ENCODE measurements at places on chromosomes 5 and 9.

GRCh38 chr5:116372931-116373597 lies 201.6 kb downstream of the SEMA6A start:
- DNase-seq = no peak

DNA sequence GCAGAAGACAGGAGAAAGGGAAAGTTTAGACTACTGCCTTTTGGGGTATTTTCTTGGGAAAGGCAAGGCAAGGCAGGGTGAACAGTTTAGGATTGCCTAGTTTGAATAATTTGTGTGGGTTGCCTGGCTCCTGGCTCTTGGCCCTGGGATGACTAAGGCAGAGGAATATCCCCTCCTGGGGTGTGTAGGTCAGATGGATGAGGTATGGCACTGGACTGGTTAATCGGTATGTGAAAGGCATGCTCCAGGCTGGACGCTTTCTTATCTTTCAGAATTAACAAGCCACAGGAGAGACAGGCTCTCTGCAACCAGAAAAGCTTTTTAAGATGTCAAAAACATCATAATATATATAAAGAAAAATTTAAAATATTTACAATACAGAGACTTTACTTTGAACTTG lies 58.6 kb downstream of the STARD4 start:
- DNase-seq = peak; percentile 76

- DNase-seq = no peak
Measured at GRCh38 chr5:140331638-140332037, 14.8 kb downstream of the HBEGF start.

DNA sequence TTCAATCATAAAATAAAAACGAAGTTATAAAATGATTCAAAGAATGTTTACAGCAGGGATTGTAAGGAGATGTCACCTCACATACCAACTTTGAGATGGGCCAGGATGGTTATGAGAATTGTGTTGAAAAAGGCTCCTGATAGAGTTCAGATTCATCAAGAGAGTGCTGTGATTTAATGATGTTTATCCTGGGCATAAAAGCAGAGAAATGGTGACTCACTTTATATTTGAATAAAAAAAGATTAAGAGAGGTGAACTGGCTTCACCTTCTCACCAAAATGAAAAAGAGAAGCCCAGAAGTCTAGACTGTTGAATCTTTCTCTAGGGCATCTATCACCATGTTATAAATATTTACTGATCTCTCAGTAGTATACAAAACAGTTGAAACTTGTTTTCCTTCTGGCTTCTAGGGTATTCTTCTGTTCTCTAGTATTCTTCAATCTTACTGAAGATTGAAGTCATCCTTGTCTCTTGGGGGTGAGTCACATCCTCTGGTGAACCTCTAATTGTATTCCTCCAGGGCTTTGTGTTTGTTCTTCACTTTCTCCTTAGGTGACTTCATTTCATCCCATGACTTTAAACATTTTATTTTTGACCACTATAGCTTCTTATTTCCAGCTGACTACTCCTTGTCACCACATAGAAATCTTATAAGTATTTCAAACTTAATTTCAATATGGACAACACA lies 1237.3 kb upstream of the C9orf72 start:
- no peak for DNase-seq

GRCh38 chr9:96172797-96173196 lies 129.2 kb downstream of the HSD17B3 start:
- no peak for DNase-seq

DNA sequence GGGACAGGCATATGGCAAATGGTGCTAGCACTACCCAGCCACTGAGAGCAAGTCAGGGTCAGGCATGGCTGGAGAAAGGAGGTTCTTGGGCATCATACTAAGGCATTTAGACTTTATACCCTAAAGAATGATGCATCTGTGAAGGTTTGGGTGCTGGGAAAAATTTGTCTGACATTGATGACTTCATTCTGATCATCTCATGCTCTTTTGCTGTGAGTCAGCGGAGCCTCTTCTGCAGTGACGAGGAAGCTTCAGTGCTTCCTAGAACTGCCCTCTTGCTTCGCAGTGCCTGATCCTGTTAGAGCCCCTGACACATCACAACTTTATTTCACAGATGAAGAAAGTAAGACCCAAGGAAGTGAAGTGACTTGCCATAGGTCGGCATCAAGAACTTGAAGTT lies 266.6 kb upstream of the GAS1 start:
- DNase-seq = no peak

GRCh38 chr9:114854736-114855355 lies 49.0 kb upstream of the TNFSF15 start:
- DNase-seq = no peak

- DNase-seq = no peak
Measured at GRCh38 chr9:137416006-137416562, 6.9 kb downstream of the EXD3 start.

DNA sequence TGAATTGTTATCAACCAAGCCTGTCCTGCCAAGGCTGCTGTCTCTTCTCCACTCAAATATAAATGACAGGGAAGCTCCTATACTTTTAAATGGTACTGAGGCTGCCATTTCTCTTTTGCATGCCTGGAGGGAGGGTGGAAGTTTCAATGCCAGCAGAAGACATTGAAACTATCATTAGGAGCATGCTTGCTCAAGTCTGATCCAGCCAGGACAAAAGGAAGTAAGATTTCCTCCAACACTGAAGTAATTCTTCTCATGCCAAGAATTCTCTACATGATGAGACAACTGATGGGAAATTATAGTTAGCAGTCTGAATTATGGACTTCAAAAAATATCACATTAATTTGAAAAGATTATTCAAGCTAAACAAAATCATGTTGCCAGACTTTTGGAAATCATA lies 5.4 kb downstream of the SPINK6 start:
- DNase-seq = no peak

GRCh38 chr5:91183743-91184142 lies 199.4 kb downstream of the ARRDC3 start:
- DNase-seq = no peak

- DNase-seq = peak; percentile 86
Measured at GRCh38 chr5:10724781-10725507, 36.1 kb downstream of the DAP start.

DNA sequence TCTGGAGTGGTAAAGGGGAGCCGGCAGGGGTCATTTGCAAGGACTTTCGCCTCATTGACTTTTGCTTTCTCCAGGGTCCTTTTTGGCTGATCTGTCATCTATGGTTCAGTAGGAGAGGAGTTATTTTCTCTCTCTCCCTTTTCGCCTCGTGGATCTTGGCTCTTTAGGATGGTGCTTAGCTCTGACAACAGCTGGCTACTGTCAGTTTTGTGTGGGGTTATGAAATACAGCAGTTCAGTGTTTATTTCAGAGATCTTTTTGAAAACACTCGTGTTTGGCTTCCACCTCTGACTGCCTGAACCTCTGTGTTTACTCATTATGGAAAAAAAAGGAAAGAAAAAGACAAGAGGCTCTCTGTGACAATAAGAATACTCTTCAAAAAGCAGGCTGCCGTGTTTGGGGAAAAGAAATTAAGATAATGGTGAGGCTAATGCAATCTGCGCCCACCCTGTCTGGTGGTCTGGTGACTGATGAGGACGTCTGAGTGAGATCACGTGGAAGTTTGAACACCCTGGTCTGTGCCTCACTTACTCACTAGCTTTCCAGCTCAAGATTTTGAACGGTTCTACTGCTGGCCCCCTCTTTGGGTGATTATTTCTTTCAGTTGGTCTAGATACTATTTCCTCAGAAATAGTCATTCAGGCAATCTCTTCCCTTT lies 567.7 kb downstream of the CAAP1 start:
- DNase-seq = no peak

DNA sequence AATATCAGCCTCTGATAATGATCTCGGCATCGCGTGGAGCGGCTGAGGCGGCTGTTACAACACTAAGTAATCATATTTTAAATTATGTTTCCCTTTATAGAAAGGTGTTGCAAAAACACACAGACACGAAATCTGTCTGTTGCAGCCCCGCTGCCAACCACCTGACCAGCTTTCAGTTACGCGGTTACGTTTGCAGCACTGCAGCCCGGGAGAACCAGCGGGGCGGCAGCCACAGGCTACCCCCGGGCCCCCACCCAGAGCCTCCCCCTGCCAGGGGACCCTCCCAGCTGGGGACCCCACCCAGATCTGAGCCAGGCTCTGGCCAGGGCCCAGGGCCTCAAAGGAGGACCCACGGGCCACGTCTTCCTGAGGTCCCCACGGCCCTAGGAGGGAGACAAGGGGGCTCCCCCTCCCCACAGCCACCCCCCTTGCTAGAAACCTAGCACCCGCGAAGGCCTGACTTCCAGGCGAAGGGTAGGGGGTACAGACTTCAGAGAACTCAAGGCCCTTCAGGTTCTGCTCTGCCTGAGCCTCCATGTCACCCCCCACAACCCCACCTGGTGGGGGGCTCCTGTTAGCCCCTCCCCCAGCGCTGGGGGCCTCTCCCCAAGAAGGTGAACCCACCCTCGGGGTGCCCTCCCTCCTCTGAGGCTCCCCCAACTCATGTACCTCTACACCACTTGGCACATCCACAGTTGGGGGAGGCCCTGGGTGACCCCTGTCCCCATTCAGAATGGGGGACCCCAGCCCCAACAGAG lies 6.0 kb downstream of the NACC2 start:
- no peak for DNase-seq

GRCh38 chr5:17743580-17744435 lies 109.5 kb downstream of the TAF11L14 start:
- no peak for DNase-seq

DNA sequence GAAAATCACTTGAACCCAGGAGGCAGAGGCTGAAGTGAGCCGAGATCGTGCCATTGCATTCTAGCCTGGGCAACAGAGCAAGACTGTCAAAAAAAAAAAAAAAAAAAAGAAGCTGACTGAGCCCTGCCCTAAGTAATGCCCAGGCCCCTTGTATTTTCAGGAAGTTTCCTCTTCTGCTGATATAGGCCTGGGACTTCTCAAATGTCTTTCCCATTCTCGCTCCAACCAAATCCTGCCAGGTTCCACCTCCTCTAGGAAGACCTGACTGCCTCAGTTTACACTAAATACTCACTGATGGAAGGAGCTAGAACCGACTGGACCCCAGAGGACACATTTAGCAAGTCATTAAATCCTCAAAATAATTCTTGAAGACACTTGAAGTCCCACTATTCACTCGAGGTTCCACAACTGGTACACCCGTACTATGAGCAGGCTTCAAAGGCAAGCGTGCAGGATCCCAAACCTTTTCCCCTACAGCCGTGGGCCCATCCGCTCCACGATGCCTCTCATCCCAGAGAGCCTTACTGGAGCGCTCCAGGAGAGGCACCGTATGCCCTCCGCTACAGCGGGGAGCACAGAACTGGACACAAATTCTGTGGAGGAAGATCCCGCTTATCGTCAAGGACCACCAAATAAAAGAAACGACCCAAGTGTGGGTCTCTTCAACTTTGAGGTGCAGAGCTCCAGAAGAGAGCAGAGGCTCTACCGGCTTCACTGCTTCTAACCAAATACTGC lies 676 bp downstream of the NOL6 start:
- DNase-seq = no peak

DNA sequence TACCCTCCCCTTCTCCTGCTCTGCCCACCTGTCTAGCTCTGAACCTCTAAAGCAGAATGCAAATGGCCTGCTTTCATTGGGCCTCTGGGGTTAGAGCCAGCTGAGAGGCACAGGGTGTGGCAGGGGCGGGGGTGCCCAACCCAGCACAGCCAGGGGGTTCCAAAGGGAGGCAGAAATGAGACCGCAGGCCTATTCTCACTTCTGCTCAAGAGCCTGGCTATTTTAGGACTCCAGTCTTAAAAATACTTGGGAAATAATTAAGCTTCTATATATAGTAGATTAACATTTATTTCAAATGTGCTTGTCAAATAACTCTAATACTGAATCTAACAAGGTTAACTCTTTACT lies 5.7 kb downstream of the QSOX2 start:
- DNase-seq = no peak

DNA sequence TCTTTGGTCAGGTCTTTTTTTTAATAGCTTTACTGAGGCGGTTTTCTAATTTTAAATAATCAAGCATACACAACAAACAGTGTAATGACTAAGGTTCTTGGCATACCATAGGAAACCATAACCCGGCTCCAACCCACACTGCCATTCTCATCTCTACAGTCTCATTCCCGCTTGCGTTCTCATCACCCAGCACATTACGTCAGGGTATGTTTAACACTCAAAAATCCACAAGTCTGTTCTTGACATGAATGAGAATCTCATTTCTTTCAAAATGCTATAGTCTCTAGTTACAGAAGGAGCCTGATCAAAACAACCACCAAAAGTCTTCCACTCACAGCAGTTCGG lies 505 bp downstream of the C5orf34 start:
- no peak for DNase-seq

DNA sequence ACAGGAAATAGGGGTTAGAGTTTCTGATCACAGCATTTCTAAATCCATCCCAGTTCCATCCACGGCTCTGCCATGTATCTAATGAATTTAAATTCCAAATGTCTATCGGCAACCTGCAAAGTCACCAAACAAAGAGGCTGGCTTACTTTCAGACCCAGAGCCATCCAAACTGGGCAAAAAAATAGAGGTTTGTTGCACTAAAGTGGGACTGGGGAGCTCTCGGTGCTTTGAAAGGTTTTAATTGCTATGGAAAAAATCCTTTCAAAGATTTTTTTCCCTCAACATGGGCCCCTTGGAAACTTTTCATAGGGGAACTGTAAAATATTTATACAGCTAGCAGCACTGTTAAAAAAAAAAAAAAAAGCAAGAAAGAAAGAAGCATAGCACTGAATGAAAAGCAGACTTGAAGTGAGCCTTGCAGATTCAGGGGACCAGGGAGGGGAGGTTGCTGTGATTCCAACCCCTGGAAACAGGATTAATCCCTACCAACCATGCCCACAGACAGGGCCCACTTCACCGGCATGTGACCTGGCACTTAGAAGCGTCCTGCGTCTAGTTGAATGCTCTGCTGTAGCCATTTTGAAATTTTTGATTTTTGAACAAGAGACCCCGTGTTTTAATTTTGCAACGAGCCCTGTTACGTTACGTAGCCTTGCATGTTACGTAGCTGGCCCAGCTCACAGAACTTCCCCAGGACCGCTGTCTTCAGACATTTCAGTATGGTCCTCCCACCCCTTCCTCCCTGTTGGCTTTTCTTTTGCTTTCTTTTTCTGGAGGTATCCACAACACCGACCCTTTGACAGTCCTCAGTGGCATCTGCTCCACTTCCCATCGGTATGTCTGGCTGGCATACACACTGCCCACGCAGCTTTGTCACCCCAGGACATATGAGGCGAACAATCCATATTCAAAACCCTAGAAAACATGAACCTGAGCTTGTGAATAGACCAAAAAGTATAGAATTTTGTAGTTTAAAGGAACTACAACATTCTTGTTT lies 105.3 kb upstream of the NFIB start:
- DNase-seq = peak; percentile 97

DNA sequence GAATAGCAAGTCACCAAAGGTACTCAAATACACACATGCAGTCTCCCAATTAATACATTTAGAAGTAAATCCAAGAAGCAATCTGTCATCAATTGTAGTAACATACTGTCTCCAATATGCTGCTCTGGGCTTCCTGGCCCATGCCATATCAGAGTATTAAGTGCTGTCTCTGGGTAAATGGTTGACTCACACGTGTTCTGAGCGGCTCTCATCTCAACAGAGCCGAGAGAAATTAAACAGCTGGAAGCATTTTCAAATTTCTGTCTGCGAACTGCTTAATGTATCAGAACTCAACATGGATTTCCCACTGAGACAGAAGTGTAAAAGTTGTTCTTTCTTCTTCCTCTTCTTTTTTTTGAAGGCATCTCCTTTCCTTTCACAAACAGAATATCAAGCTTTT lies 247.3 kb upstream of the TAS2R1 start:
- no peak for DNase-seq

All from NCI-H446 treated with DMSO at 0.1 percent for 48 hours (cell line).